Thoracic aorta (tissue), 2 donors: ENCODE measurements at places on chromosomes 12 and 14. TPM values are rescaled to one million over a fixed set of nuclear protein-coding genes. Genes with fewer than 3 reads are reported as not detected.

- DNase-seq = no peak
Observed at GRCh38 chr14:30813216-30813615, 61.1 kb upstream of the COCH start.

- no peak for DNase-seq
Observed at GRCh38 chr12:28209782-28210181, 19.5 kb downstream of the CCDC91 start.

GRCh38 chr12:96814200-96814599 lies 92.9 kb upstream of the NEDD1 start:
- no peak for DNase-seq

DNA sequence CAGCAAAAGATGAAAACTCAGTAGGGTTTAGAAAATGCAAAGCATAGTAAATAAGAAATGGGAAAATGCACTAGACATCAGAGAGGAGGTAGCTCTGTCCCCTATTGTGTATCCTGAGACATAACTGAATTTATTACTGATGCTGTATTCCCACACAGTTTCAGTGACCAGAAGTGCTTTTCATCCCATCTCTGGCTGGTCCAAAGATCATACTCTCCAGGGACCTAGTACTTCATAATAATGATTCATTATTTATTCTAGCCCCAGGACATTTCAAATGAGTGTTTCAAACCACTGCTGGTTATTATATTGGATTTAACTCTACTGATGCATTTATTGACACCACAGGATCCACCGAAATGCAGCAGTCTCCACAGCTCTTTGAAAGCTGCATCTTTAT lies 163.3 kb downstream of the PAWR start:
- DNase-seq = no peak

PPM1H gene
- 9.1 TPM for total RNA-seq

ARMH4 gene
- total RNA-seq = 10.0 TPM
